GM04504 (cell line): ENCODE measurements at places on chromosomes 4 and X.

DNA sequence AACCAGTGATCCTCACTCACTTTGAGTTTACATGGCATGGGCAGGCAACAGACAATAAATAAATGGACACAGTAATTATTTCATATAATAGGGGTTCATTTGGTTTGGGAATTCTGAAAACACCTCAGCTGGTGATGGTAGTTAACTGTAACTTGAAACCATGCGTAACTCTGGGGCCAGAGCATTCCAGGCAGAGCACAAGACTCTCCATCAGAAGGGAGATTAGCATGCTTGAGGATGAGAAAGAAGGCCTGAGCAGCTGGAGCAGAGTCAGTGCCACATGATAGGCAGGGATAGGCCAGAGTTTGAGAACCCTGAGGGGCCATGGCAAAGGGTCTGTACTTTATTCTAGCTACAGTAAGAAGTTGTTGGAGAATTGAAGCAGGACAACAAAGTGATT is 56.3 kb upstream of the CXCL8 start:
- no peak for DNase-seq

GRCh38 chr4:185811509-185812364 is at the start of gene SORBS2:
Gene SORBS2 (minus strand): TSS chr4:185812194. CDS start chr4:185690571, 121,623 bp downstream.
- no peak for DNase-seq

- DNase-seq = no peak
Observed at GRCh38 chr4:172686021-172686420, 482.6 kb upstream of the GALNT7 start.

DNA sequence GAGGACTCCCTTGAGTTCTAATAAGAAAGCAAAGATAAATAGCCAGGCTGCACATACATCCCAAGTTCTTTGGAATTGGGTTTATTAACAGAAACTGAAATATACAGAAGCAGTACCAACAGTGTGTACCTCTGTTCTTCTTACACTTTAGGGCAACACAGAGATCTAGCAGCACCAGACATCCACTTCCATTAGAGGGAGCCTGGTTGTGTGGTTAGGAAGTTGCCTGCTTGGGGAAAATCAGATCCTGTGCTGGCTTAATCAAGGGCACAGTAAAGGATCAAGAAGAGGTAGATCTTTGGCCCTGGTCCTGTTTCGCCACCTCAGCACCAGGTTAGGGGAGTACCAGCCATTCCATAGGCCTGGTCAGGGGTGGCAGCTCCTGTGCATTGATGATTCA is 231.1 kb upstream of the ARHGAP24 start:
- DNase-seq = no peak

DNA sequence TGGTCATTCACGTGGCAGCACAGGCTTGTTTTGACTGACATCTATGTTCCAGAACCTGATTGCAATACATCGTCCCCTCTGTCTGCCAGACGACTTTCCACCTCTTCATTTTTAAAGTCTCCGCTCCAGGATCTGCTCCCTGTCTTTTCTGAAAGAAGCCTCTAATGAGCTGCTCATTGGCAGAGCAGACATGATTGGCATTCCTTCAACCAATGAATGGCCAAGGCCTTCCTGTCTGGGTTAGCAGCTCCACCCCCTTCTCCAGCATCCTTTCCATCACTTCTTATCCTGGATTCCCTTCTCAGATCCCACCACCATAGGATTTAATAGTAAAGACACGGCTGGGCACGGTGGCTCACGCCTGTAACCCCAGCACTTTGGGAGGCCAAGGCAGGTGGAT is 202.7 kb upstream of the KLF3 start:
- DNase-seq = no peak

- no peak for DNase-seq
Observed at GRCh38 chr4:102778720-102779119, 18.0 kb upstream of the MANBA start.
